Stimulated activated CD4-positive, alpha-beta T cell treated with anti-CD3 and anti-CD28 coated beads, Interleukin-4, amount 100 ng/mL, for 4 hours (primary cell): ENCODE measurements at places on chromosomes 6 and 20.

DNA sequence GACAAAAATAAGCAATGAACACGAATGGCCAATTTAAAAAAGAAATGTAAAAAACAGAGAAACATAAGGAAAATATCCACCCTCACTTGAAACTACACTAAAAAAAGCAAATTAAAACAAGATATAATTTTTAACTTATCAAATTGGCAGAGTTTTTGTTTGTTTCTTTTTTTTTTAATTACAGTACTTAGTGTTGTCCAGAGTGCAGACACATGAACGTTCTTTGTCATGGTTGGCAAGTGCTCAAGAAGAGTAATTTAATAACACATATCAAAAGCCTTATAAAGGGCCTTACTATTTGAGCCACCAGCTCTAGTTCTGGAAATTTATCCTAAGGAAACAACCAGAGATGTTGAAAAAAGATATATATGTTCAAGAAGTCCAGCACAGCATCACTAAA, 142.3 kb downstream of the ATXN1 start:
- no peak for DNase-seq

- no peak for DNase-seq
Observed at GRCh38 chr6:146202570-146202969, 173.7 kb downstream of the GRM1 start.

GRCh38 chr6:70119218-70119835, 183.6 kb downstream of the COL9A1 start:
- no peak for DNase-seq

DNA sequence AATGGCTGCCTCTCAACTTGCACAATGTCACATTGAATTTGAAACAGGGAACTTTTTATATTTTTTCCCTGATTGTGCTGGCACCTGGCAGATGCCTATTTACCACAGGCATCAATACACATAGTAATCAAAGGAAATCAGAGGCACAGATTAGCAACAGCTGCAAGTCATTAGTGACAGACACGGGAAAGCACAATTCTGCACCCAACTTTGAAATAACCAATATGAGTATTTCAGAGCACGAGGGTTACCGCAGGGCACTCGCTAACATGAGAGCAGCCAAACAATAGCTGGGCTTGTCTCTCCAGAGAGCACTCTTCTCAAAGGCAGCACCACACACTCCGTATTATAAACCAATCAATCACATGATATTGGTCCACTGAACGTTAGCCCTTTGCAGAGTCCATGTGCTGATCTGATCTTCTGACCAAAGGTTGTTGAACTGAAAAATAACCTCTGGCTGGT, 149.5 kb downstream of the RNF144B start:
- DNase-seq: no peak

- DNase-seq: no peak
Observed at GRCh38 chr6:64325093-64325492, 689.5 kb downstream of the PHF3 start.

DNA sequence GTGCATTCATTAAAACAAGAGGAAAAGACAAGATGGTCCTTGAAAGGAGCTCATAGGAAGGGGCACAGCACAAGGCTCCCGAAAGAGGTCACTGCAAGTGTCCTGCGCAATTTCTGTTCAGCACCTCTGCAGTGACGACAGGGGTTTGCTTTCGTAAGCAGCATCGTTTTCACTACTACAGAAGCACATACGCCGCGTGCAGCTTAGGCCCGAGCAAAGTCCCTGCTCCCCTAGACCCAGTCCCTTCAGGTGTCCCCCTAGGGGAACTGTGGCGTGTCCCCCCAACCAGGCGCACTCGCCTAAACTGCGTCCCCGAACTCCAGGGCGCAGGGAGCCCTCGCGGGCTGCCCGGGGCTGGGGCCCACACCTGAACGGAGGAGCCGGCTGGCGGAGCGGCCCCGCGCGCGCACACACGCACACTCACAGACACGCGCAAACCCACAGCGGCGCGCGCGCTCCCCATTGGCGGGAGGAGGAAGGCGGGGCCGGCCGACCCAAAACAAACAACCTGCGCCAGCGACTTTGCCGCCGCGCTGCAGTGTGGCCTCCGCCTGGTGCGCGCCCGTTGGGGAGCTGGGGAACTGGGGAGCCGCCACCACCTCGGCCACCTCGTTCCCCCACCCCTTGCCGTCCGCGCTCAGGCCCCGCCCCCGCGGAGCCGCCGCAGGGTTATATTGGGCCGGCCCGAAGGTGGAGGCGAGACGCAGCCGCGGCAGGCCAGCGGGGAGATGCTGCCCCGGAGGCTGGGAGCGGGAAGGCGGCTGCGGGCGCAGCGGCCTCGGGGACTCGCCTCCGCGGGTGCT, at the start of gene FOXQ1:
Gene FOXQ1 (plus strand): TSS at position 699 of the 803 bp plus-strand sequence. CDS start 607 bp downstream, outside the sequence.
- no peak for DNase-seq

GRCh38 chr6:133254552-133255228, 13.5 kb downstream of the EYA4 start:
- DNase-seq: no peak

DNA sequence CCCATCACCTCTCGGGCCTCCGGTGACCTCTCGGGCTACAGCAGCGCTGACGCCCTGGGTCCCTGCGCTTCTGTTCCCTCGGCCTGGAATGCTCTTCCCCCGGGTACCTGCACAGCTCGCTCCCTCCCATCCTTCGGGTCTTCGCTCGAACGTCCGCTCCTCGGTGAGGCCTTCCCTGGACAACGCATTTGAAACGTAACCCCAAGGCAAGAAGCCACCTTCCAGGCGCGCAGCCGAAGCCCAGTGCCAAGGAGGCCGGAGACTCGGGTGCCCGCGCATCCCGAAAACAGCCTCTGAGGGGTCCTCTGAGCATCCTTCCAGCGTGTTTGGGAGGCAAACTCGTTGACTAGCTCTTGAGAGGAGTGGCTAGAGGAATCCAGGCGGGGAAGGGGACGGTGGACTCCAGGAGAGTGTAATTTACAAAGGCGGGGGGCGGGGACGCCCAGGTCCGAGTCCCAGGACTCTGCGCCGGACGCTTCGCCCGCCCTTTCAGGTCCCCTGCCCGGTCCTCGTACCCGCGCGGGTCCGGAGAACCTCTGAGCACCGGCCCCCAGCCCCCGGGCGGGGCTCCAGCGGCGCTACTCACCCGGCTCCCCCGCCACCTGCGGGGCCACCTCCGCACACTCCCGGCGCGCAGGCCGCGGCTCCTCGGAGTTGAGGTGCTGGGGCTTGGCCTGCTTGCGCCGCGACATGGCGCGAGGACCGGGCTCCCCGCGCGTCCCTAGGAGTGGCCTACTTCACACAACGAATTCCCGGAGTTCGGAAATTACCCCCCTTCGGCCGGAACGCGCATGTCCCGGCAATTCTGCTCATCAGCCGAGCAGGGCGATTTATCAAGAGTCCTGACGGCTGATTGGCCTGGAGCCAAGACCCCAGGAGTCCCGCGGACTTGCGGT, 86.8 kb downstream of the ZFP64 start:
- DNase-seq: no peak

- DNase-seq: no peak
Observed at GRCh38 chr6:166179704-166180103, 12.1 kb upstream of the TBXT start.

DNA sequence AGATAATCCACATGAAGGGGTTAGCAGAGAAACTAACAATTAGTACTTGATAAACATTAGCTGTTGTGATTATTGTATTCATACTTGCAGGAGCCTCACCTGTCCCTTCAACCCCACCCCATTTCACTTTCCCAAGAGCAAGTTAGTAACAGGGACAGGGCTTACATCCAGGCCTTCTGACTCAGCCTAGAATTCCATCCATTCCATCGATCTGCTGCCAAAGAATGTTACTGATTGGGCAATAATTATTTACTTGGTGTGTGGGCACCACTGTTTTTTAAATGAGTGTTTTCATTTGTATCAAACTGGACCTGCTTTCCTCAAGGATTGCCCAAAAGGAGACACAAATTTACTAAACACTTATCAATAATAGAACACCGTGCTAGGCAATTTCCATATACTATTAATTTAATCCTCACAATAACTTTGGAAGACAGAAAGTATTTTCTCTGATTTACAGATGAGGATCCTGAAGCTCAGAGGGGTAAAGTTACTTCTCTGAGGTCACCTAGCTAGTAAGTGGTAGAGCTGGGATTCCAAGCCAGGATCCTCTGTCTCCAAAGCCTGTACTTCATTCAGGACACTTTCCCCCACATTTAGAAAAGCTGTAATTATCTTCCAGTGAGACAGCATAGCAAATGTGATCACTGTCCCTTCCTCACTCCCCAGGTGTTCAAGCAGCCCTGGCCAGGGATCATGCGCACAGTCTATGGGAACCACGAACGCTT, 32.8 kb downstream of the GSS start:
- DNase-seq: no peak

GRCh38 chr6:129331450-129332138, 378.4 kb downstream of the ARHGAP18 start:
- no peak for DNase-seq

DNA sequence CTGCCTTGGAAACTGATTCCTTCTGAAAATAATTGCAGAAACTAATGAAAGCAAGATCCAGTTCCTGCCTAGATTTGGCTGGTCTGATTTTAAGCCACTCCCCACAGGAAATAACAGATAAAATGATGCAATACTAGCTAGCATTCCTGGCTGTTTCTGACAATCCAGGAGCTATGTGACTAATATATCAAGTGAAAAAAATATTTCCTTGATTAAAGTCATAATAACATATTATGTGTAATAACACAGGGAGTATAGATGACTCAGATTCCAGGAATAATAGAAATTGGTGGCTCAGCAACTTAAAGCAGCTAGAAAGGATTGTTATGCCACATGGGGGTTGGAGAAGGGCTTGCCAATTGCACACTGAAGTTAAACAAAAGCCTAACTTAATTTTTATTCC, 182.7 kb upstream of the SALL4 start:
- DNase-seq: no peak

- no peak for DNase-seq
Observed at GRCh38 chr20:38224531-38224930, 36.0 kb downstream of the KIAA1755 start.

GRCh38 chr20:46638898-46639274, 12.4 kb downstream of the SLC13A3 start:
- DNase-seq: no peak

GRCh38 chr20:44629542-44629941, 22.0 kb downstream of the ADA start:
- no peak for DNase-seq

GRCh38 chr20:32582659-32583580, 2.2 kb downstream of the NOL4L start:
- no peak for DNase-seq

- DNase-seq: no peak
Observed at GRCh38 chr6:113529196-113529595, 327.9 kb upstream of the MARCKS start.

DNA sequence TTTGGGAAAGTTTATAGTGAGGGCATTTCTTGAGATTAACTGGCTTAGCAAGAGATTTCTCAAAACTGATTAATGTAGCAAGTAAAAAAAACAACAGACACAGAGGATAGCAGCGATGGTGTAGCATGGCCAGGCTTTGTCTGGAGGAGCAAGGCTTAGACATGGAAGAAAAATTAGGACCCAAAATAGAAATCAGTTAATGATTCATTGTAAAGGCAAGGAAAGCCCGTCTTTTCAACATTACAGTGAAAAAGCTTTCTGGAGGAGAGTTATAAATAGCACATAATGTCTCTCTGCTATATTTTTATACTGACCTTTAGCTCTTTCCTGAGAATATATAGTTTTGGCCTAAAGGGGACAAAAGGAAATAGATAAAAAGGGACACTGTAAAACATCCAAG, 45.1 kb downstream of the FNDC1 start:
- DNase-seq: no peak

DNA sequence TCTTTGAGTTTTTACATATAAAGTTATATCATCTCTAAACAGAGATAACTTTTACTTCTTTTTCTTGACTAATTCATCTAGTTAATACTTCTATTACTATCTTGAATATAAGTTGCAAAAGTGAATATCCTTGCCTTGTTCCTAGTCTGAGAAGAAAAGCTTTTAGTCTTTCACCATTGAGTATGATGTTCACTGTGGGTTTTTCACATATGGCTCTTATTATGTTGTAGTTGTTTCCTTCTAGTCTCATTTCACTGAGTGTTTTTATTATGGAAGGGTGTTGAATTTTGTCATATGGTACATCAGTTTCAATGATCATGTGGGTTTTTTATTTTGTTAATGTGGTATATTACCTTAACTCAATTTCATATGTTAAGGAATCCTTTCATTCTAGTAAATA, 488.3 kb downstream of the COL12A1 start:
- no peak for DNase-seq

DNA sequence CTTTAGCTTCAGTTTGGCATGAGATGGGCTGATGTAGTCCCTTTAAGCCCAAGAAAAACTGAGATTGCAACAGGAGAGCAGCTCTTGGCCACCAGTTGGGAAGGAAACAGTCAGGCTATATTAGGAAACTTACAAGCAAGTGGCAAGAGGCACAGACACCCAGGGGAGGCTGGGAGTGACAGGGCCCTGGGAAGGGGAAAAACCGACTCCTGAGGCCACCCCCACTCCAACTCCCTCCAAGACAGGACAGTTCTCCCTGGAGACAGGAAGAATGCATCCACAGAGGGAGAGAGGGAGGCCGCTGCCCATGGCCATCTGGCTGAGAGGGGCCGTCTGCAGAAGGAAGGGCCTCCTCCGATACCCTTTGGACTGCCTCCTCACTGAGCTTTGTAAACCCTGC, 20.5 kb downstream of the JPH2 start:
- DNase-seq: no peak

GRCh38 chr6:42569102-42570028, 5.5 kb downstream of the UBR2 start:
- DNase-seq: no peak

GRCh38 chr6:10540073-10540746, 19.1 kb downstream of the GCNT2 start:
- no peak for DNase-seq

DNA sequence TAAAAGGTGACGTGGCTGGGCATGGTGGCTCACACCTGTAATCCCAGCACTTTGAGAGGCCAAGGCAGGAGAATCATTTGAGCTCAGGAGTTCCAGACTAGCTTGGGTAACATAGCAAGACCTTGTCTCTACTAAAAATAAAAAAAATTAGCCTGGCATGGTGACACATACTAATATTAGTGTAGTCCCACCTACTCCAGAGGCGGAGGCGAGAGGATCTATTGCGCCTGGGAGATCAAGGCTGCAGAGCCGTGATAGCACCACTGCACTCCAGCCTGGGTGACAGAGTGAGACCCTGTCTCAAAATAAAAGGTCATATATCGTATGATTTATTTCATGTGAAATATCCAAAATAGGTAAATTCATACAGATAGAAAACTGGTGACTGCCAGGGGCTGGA, 132.5 kb downstream of the SLC16A10 start:
- no peak for DNase-seq

GRCh38 chr6:109238396-109238795, 143.1 kb downstream of the CEP57L1 start:
- no peak for DNase-seq

GRCh38 chr20:17644451-17644850, 37.6 kb downstream of the RRBP1 start:
- no peak for DNase-seq

- no peak for DNase-seq
Observed at GRCh38 chr6:15751721-15752350, 89.0 kb upstream of the DTNBP1 start.
